ENCODE measurements at places on chromosomes 1 and 21.

DNA sequence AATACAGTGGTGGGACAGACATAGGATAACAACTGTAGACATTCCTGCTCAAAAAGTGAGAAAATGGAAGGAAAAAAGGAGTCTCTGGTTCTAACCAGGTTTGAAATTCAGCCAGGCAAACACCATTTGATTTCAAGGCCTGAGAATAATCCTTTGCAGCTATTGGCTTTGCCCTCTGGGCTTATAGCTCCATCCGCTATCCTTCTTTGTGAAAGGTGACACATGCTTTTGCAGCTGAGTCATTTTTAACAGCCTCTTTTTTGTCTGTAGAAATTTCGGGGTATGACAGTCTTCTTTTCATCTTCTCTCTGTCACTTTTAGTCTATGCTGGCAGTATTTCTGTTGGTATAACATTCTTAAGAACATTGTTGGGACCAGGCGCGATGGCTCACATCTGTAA is 16.2 kb downstream of the SDHC start:
- no peak for DNase-seq

DNA sequence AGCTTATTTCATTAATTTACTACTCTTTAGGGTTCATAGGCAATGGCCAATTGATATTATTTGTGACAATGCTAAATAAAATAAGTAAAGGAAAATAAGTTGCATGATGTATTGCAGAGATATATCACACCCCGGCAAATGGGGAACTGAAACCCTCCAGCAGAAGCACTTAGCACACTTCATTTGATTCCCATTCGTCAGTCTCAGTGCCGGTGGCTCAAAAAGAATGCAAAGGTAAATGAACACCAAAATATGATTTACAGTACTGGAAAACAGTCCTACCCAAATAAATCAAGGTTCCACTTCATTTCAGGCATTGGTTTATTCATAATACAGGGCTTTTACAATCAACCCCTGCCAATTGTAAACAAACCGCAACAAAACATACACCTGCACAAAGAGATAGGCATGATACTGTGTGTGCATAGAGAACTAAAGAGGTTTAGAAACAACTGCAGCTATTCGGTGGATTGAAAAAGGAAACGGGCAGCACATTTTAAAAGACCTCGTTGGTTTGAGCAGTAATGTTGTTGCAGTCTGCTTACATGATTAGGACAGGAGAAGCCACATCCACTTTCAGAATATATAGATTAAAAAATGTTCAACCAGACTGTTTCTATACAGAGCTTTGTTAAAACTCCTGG is 1019.2 kb downstream of the TTLL7 start:
- DNase-seq, result no peak

DNA sequence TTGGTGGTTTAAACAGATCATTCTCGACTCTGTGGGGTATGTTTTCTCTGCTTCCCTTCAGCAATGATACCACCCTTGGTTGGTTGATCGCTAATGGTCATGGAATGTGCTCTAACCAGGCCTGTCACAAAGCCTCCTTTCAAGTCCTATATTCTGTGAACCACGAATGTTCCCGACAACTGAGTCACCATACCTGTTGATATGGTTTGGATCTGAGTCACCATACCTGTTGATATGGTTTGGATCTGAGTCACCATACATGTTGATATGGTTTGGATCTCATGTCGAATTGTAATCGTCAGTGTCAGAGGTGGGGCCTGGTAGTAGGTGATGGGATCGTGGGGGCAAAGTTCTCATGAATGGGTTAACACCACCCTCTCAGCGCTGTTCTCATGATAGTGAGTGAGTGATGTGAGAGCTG is 10.2 kb upstream of the CAMK2N1 start:
- no peak for DNase-seq

DNA sequence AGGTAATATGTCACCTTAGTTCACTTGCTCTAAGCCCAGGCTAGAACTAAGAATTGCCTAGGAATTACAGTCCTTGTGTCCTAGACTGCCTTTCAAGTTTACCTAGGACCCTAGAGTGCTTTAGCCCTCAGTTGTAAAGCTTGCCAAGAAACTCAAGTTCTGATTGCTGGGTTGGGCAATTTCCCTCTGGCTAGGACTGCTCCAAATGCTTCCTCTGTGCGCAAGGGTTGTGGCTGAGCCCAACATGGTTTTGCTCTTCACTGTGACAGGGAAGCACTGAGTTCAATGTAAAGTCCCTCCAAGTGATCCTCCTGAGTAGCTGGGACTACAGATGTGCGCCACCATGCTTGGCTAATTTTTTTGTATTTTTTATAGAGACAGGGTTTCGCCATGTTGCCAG is 102.3 kb upstream of the NEK7 start:
- no peak for DNase-seq

DNA sequence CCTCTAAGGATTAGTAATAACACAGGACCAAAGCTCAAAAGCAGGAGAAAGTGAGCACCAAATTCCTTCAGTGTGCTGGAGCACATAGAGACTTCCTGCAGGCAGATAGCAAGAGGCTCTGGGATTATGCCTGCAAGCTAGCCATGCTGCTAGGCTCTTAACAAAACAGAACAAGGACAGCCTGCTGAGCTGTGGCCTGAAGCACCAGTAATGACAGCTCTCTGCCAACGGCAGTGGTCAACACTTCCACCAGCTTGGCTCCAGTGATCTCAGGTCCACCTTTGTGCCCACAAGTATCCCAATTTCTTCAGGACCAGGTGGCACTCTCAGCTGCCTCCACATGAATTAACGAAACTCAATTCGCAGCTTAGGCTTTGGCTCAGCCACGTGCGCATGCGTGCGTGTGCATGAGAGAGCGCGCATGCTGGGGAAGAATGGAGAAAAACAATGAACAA is 64.2 kb downstream of the SLC45A1 start:
- peak; percentile 83 for DNase-seq

- peak; percentile 24 for DNase-seq
Observed at GRCh38 chr1:45348020-45348419, 7.8 kb upstream of the MUTYH start.

- DNase-seq, result peak; percentile 22
Observed at GRCh38 chr1:153612111-153612754, 704 bp downstream of the S100A16 start.

- DNase-seq, result no peak
Observed at GRCh38 chr1:159977364-159978106, 23.5 kb upstream of the SLAMF9 start.

DNA sequence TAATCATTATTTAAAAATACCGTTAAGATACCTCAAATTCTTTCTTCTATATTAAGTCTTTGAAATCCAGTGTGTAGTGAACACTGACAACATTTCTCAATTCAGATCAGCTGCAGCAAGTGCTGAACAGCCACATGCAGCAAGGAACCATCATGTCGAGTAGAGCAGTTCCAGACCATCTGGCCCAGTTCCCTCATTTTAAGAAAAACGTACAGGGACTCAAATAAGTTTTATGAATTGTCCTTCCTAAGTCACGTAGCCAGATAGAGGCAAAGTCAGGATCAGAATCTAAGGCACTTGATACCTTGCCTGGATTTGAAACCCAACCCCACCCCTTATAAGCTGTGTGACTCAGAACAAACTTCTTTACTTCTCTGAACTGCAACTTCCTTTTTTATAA is 132.4 kb downstream of the PROX1 start:
- no peak for DNase-seq

DNA sequence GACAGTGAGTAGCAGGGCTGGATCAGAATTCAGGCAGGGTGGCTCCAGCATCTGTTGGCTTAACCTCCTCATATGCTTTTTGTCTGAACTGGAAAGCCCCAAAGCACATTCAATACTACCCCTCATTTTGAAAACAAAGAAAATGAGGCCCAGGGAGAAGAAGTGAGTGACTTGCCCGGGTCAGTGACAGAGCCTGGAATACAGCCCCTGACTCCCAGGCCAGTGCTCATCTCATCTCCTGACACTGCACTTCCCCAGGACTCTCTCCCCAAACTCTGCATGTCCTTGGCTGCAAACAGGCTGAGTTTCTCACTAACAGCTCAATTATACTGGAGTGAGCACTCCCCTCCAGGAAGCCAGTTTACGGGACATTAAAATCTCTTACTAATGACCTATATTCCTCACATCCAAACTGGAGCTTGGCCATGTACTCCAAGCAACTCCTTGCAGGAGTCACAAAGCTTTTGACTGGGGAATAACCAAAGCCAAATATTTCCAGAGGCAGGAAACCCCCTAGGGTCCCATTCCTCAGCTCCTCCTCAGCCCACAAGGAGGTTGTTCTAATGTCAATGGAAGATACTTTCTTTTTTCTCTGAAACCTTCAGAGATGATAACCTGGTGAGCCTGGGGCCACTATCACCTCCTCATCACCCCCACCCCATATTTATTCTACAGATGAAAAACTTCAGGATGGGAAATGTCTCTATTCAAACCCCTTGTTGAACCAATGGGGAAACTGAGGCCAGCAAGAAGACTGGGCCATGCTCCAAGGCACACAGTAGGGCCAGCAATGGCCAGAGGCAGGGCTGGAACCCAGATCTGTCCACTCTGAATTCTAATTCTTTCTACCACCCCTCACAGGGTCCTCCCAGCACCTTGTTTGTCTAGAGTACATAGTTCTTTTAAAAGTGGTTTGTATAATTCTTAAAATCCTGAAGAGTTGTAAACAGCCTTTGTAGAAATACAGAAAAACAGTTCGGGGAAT is 127.0 kb downstream of the PLPP3 start:
- no peak for DNase-seq

DNA sequence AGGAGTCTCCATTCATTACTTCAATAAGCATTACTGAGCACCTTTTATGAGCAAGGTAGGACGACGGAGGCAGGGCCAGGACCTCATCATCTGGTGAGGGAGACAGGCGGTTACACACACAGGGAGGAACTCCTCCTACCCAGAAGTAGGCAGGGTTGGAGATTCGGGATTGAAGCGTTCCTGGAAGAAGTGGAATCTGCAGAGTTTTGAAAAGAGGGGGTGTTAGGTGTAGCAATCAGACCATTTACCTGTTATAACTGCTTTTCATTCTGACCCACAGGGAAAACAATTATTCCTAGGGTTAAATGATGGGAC is 392.4 kb downstream of the DISC1 start:
- DNase-seq, result no peak

DNA sequence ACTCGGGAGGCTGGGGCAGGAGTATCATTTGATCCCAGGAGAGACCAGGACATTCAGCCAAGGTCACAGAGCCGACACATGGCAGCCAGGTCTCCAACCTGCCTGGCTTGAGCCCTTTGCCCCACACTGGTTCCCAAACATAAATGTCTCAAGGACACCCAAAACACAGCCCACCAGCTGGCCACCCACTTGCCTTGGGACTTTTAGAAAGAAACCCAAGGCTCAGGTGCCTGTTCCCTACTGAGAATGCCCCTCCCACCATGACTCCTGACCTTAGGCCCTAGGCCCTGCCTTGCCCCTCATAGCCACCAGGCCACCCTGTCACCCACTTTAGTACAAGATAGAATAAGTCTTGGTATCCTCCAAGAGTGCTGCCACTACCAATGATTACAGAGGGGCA is 41.9 kb upstream of the LRP8 start:
- DNase-seq, result no peak

GRCh38 chr1:55965981-55966461 is 613.3 kb downstream of the PLPP3 start:
- no peak for DNase-seq

- no peak for DNase-seq
Observed at GRCh38 chr1:40745176-40745575, 38.4 kb upstream of the KCNQ4 start.

GRCh38 chr1:157033357-157033876 is 12.1 kb downstream of the ARHGEF11 start:
- no peak for DNase-seq

DNA sequence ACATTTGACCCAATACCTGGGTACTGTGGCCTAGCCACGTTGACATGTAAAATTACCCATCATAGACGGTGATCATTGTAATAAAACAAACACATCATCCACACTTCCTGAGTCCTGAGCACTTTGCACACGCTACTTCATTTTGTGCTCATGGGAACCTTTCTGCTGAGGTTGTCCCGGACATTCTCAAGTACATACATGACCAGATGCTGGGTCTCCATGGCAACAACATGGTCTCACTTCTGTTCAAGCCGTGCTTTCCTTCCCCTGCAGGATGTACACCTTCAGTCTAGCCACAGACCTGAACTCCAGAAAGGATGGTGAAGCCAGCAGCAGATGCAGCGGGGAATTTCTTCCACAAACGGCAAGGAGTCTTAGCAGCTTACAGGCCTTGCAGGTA is 22.7 kb downstream of the UBASH3A start:
- DNase-seq, result no peak

GRCh38 chr1:46401964-46402626 is 8.0 kb downstream of the FAAH start:
- peak; percentile 39 for DNase-seq

- no peak for DNase-seq
Observed at GRCh38 chr1:172779491-172779890, 120.6 kb downstream of the FASLG start.

- no peak for DNase-seq
Observed at GRCh38 chr1:100364697-100365096, 12.4 kb downstream of the CDC14A start.
